ENCODE measurements at places on chromosomes 1 and 21. TPM values are rescaled to one million over a fixed set of nuclear protein-coding genes. Genes with fewer than 3 reads are reported as not detected.

Gene AKIRIN1
- total RNA-seq, result 39.3 TPM

Gene SERTAD4
- 71.7 TPM for total RNA-seq

Gene C4BPA
- not detected for total RNA-seq

Gene ZMYND12
- not detected for total RNA-seq

Gene TRIM67
- 2.9 TPM for total RNA-seq

Gene CD1E
- not detected for total RNA-seq

Gene LCE1B
- not detected for total RNA-seq

Gene ALPL
- 17.6 TPM for total RNA-seq

Gene MEGF6
- total RNA-seq, result 328 TPM

Gene PTPN7
- total RNA-seq, result not detected

Gene TOMM20
- 80.7 TPM for total RNA-seq

Gene KRTAP12-2
- not detected for total RNA-seq

Gene TCHHL1
- not detected for total RNA-seq

Gene MFAP2
- 285 TPM for total RNA-seq

Gene NFASC
- not detected for total RNA-seq

Gene DUSP12
- total RNA-seq, result 19.3 TPM

Gene TPRG1L
- 53.6 TPM for total RNA-seq

Gene KRTAP21-3
- not detected for total RNA-seq

Gene OR6K3
- total RNA-seq, result not detected

Gene PRAMEF8
- not detected for total RNA-seq

Gene SH2D5
- total RNA-seq, result 0.75 TPM

Gene XCL2
- total RNA-seq, result not detected

All from chondrocyte (in vitro differentiated cells).